ENCODE measurements at places on chromosomes 4 and X. TPM values are rescaled to one million over a fixed set of nuclear protein-coding genes. Genes with fewer than 3 reads are reported as not detected.

Gene CYTL1
- not detected for total RNA-seq

- DNase-seq: peak; percentile 70
Measured at GRCh38 chr4:145870155-145871020, 68.2 kb downstream of the ZNF827 start.

DNA sequence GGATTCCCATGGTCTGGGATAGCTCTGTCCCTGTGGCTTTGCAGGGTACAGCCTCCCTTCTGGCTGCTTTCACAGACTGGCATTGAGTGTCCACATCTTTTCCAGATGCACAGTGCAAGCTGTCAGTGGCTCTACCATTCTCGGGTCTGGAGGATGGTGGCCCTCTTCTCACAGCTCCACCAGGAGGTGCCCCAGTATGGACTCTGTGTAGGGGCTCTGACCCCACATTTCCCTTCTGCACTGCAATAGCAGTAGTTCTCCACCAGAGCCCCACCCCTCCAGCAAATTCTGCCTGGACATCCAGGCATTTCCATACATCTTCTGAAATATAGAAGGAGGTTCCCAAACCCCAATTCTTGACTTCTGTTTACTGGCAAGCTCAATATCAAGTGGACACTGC lies 50.2 kb upstream of the GRID2 start:
- DNase-seq: no peak

- peak; percentile 30 for DNase-seq
Measured at GRCh38 chrX:154298312-154298711, 2.7 kb downstream of the TKTL1 start.

Gene FREM3
- not detected for total RNA-seq

Gene MTMR8
- 1.3 TPM for total RNA-seq

- DNase-seq: no peak
Measured at GRCh38 chr4:17124767-17125166, 226.3 kb upstream of the LDB2 start.

Gene COL4A6
- 21.1 TPM for total RNA-seq

- DNase-seq: no peak
Measured at GRCh38 chr4:150600812-150601445, 19.0 kb downstream of the MAB21L2 start.

Gene BTK
- total RNA-seq: not detected

Gene DCX
- not detected for total RNA-seq

DNA sequence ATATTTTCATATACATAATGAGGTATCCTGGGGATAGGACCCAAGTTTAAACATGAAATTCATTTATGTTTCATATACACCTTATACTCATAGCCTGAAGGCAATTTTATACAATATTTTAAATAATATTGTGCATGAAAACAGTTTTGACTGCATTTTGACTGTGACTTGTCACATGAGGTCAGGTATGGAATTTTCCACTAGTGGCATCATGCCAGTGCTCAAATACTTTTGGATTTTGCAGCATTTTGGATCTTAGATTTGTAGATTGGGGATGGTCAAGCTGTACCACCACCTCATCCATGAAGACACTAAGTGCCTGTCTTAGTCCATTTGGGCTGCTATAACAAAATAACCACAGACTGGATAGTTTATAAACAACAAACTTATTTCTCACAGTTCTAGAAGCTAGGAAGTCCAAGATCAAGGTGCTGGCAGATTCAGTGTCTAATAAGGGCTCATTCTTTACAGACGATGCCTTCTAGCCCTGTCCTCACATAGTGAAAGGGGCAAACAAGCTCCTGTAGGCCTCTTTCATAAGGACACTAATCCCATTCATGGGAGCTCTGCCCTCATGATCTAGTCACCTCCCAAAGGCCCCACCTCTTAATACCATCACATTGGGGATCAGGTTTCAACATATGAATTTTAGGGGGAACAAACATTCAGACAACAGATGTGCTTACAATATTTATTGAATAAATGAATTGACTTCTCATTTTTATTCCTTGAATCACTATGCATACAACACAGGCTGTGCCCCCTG lies 9.4 kb downstream of the NUDT6 start:
- DNase-seq: no peak

DNA sequence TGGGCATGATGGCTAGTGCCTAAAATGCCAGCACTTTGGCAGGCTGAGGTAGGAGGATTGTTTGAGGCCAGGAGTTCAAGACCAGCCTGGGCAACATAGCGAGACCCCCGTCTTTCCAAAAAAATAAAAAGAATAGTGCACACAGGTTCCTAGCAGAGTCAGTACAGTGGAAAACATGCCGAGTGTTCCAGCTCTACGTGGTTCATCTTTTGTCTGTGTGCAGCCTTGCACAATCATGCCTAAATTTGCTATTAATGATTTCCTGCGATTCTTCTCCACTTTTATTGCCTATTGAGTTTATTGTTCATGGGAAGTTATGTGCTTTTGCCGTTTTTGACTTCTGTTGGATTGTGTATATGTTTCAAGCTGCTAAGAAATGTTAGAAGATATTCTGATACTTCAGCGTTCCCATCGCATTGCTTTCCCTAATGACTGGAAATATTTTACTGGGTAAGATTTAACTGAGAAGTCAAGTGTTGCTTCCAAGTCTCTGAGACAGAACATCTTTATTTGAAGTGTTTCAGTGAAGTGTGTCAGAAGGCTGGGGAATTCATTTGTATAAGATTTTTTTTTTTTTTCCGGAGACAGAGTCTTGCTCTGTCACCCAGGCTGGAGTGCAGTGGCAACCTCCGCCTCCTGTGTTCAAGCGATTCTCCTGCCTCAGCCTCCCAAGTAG lies 11.3 kb downstream of the DOCK11 start:
- DNase-seq: no peak

Gene F9
- total RNA-seq: not detected

GRCh38 chr4:78360466-78360865 lies 191.1 kb upstream of the ANXA3 start:
- no peak for DNase-seq

All from bronchial epithelial cell (primary cell).